Fibroblast of skin of right quadriceps (primary cell): ENCODE measurements at places on chromosomes 6 and 20.

- DNase-seq = no peak
Observed at GRCh38 chr6:139448998-139449610, 74.7 kb upstream of the CITED2 start.

DNA sequence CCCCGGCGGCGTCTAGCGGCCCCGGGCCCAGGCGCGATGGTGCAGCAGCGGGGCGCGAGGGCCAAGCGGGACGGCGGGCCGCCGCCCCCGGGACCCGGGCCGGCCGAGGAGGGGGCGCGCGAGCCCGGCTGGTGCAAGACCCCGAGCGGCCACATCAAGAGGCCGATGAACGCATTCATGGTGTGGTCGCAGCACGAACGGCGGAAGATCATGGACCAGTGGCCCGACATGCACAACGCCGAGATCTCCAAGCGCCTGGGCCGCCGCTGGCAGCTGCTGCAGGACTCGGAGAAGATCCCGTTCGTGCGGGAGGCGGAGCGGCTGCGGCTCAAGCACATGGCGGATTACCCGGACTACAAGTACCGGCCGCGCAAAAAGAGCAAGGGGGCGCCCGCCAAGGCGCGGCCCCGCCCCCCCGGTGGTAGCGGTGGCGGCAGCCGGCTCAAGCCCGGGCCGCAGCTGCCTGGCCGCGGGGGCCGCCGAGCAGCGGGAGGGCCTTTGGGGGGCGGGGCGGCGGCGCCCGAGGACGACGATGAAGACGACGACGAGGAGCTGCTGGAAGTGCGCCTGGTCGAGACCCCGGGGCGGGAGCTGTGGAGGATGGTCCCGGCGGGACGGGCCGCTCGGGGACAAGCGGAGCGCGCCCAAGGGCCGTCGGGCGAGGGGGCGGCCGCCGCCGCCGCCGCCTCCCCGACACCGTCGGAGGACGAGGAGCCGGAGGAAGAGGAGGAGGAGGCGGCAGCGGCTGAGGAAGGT, 715 bp downstream of the SOX12 start:
- peak; percentile 63 for DNase-seq

GRCh38 chr6:46288835-46289234, 118.1 kb upstream of the ENPP5 start:
- no peak for DNase-seq

DNA sequence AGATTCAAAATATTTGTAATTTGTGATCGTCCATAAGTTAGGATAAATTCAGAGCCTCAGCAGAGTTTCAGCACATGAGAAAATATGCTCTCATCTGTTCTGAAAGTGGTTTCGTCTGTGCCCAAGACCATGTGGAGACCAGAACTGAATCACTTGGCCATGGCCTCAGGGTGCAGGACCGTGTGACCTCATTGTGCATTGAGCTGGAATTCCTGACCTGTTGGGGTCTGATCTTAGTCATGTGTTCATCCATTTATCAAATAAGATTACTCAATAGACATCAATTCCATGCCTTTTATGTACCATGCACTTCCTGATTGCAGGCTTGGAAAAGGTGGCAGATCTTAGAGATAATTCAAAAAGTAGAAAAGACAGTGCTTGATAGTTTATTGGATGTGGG, 680.5 kb downstream of the QKI start:
- no peak for DNase-seq

DNA sequence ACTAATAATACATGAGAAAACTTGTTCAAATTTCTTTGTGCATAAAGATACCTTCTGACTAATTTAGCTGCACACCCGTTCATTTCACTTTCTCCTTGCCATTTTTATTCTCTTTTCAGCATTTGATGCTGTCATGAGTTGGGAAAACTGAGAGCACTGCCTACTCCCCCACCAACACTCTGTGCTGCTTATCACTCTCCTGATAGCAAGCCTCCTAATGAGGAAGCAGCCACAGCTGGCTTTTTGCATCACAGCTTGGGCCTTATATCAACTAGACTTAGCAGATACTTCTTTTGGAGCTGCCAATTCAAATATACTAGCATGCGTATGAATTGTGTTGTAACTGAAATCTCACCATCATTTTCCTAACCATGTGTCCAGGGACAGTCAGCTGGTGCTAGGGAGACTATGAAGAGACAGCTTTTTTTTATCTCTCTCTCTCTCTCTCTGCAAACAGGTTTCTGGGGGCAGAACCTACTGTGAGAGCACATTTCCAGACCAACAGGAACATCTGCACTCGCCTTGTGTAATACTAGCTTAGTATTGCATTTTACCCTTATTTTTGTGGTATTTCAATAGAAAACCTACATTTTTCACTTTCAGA, 699.0 kb downstream of the KHDRBS2 start:
- no peak for DNase-seq

DNA sequence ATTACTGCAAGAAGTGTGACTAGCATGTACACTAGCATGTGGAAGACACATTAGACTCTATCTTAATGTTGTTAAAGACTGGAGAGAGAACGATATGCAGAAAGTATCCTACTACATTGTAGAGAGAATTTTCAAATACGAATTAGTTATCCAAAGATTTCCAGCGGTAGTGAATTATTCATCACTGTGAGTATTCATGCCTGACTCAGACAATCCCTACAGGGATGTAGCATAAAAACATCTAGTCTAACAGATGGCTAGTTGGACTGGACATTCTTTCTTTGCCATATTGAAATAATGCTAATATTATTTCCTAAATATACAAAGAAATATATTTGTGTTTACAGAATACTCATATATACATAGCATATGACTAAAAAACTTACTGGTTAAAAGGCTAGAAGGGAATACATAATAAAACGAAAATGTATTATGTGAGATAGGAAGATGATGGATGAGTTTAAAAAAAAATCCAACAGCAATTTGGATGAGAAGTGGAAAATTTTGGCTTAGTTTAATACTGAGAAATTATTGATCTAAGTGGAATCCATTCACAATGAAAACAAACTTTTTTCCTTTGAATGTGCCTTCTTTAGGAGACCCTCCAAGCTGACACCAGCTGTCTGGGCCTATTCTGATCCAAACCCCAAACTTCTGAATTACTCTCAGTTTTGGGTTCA, 580.7 kb downstream of the RFPL4B start:
- DNase-seq = peak; percentile 45

- DNase-seq = no peak
Observed at GRCh38 chr6:125268765-125269164, 33.0 kb downstream of the HDDC2 start.

DNA sequence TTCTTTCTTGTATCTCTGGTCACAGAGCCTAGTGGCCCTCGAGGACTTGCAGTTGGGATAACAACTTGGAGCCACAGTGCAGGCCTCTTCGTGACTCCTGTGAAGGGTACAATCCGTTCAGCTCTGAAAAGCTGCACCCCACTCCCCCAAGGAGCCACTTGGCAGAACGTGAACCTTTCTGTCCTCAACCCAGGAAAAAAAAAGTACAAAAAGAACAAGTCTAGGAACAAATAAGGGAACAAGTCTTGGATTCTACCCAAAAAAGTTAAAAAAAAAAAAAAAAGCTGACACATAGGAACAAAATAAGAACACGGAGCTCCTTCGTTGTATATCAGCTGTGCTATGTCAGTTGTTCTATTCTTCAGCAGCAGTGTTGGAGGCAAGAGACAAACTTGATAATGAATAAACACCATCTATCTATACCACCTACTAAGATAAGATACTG, 77.9 kb upstream of the TULP1 start:
- DNase-seq = no peak

- DNase-seq = no peak
Observed at GRCh38 chr6:701700-702479, 9.0 kb upstream of the EXOC2 start.

- no peak for DNase-seq
Observed at GRCh38 chr20:62758226-62758912, 37.9 kb upstream of the MRGBP start.

- no peak for DNase-seq
Observed at GRCh38 chr6:87971605-87972262, 75.9 kb upstream of the SPACA1 start.

DNA sequence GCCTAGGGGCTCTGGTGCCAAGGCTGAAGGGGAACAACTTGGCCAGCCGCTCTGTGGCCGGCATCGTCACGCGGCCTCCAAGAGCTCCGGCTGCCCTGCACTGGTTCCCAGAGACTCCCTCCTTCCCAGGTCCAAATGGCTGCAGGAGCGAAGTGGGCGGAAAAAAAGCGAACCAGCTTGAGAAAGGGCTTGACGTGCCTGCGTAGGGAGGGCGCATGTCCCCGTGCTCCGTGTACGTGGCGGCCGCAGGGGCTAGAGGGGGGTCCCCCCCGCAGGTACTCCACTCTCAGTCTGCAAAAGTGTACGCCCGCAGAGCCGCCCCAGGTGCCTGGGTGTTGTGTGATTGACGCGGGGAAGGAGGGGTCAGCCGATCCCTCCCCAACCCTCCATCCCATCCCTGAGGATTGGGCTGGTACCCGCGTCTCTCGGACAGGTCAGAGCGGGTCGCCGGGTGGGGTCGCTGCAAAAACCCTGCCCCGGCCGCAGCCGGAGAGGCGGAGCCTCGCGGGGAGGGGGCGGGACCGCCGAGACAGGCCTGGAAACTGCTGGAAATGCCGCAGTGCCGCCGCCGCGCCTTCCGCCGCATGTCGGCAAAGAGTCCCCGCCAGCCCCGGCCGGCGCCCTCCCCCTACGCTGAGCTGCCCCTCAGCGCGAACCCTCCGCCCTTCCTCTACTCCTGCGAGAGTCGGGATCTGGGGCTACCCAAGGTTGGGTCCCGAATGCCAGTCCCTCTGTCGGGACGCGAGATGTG, 814 bp upstream of the HSP90AB1 start:
- DNase-seq = peak; percentile 81

GRCh38 chr6:139960671-139961070, 586.2 kb upstream of the CITED2 start:
- no peak for DNase-seq

GRCh38 chr20:58231683-58232082, 3.2 kb upstream of the ANKRD60 start:
- DNase-seq = peak; percentile 53

DNA sequence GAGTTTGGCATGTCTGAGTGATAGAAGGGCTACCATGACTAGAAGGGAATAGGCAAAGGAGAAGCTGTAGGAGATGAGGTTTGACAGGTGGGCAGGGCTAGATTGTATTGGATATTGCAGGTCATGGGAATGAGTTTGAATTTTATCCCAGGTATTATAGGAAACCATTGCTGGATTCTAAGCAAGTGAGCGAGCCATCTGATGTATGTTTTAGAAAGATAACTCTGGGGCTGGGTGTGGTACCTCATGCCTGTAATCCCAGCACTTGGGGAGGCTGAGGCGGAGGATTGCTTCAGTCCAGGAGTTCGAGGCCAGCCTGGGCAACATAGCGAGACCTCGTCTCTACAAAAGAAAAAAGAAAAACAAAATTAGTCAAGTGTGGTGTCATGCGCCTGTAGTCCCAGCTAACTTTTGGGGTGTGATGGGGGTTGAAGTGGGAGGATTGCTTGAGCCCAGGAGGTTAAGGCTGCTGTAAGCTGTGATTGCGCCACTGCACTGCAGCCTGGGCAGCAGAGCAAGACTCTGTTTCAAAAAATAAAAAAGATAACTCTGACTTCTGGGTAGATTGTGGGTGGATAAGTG, 16.9 kb downstream of the STK4 start:
- no peak for DNase-seq

DNA sequence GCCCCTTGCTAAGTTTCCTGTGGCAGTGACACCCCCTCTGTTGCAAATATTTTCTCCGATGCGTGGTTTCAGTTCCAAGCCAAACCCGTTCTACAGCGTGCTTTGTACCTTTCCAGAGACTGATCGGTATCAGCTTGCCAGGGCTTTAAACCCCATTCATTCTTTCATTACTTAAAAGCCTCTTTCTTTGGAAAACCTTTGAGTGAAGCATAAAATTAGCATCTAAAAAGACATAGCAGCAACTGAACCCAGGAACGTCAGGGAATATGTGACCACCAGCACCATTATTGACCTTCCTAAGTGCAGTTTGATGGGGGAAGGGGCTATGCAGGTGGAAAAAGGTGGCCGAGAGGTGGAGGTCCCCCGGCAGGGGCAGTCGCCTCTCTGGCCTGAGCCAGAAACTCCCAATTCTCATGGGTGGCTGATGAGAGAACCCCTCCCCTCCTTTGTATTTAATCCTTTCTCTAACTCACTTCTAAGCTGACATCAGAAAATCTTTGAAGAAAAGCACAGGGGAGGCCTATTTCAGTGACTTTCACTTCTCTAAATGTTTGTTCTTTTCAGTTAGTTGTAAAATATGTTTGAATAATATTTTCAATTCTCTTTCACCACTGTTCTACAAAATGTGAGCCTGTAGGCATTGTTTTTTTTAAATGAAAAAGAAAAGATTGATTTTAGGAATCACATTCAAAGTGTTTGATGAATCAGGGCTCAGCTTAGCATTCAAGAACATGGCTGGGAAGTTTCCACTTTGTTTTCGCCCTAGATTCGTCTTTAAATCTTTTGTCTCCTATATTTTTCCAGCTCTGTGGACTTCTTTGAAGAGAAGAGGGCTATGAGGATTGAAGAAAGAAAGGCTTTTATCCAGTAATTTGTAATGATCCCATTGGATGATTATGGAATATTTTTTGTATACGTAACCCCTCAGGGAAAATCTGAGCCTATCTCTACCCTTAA, 89.2 kb downstream of the RSPH3 start:
- no peak for DNase-seq

- no peak for DNase-seq
Observed at GRCh38 chr6:11163932-11164331, 52.4 kb upstream of the ERVFRD-1 start.

DNA sequence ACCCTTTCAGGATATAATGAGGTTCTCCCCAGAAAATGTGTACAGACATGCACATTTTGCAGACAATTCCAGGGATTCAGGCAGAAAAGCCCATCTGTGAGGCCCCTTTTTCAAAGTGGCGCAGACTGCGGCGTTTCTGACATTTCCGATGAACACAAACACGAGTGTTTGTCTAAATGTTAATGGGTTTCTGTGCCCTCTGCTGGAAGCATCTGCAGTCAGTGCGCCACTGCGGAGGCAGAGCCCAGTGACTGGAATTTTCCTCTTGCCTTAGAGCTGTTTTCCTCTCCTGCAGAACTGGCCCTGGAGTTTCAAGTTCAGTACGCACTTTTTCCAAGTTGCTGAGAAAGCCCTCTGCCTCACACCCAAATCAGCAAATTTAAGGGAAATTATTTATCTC, 15.3 kb downstream of the ANKRD60 start:
- no peak for DNase-seq

GRCh38 chr20:19901226-19901625, 115.9 kb upstream of the NAA20 start:
- DNase-seq = no peak

- DNase-seq = no peak
Observed at GRCh38 chr6:47353871-47354270, 44.2 kb upstream of the TNFRSF21 start.

- DNase-seq = no peak
Observed at GRCh38 chr6:70849348-70850069, 107.4 kb downstream of the B3GAT2 start.
